ENCODE measurements at places on chromosomes 7 and 10. TPM values are rescaled to one million over a fixed set of nuclear protein-coding genes. Genes with fewer than 3 reads are reported as not detected.
A peak's percentile ranks its signal among the peaks of the same experiment; 100 is the strongest.

GRCh38 chr10:101000127-101000914 is 713 bp downstream of the LZTS2 start:
- peak; percentile 62 for DNase-seq

RNF32 gene
- 0.18 TPM for total RNA-seq

AKR1C3 gene
- total RNA-seq: 0.75 TPM

DNA sequence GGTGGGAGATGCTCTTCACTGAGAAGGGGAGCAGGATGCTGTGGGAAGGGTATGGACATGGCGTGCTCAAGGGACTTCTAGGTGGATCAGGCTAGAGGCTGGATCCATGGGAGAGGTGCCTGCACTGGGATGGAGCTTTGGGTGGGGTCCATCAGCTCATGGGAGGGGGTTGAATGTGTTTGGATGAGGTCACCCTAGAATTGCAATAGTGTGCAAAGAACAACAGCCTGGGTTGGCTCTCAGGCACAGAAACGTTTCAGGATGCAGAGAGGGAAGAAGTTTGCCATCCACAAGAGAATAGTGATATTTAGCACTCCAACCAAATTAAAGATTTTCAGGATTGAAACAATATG is 66.1 kb downstream of the SNX10 start:
- no peak for DNase-seq

DNA sequence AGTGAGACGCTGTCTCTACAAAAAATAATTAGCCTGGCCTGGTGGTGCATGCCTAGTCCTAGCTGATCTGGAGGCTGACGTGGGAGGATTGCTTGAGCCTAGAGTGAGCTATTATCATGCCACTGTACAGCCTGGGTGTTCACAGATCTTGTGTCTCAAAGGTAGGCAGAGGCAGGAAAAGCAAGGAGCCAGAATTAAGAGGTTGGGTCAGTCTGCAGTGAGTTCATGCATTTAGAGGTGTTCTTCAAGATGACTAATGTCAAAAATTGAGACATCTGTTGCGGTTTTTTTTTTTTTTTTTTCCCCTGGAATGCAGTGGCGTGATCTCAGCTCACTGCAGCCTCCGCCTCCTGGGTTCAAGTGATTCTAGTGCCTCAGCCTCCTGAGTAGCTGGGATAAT is 5.4 kb downstream of the PPIA start:
- DNase-seq: no peak

METTL27 gene
- total RNA-seq: 0.91 TPM

CCZ1B gene
- total RNA-seq: 34.1 TPM

OGDHL gene
- not detected for total RNA-seq

DNA sequence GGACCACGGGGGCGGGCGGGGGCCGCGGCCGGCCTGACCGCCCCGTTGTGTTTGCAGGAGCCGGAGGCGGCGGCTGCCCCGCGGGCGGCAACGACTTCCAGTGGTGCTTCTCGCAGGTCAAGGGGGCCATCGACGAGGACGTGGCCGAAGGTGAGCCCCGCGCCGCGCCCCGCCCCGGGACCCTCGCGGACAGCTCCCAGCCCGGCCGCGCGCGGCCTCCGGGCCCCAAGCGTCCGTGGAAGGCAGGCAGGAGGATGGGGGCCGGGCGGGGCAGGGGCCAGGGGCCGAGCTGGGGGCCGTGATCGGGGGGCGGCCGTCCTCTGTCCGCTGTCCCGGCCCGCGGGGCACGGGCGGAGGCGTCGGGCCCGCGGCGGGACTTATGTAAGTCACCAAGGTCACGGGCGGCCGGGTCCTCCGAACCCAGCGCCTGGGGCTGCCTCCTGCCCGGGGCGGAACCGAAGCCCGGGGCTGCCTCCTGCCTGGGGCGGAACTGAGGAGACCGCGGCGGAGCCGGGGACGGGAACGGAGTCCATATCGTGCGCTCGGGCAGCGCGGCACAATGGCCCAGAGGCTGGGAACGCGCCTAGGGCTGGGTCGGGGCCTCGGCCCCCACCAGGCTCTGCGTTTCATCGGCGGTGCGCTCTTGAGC is 497 bp downstream of the PPP2R2D start:
- no peak for DNase-seq

- no peak for DNase-seq
Observed at GRCh38 chr7:133355325-133355708, 102.4 kb downstream of the EXOC4 start.

GRCh38 chr10:7846591-7846990 is 28.3 kb downstream of the TAF3 start:
- DNase-seq: no peak

DNA sequence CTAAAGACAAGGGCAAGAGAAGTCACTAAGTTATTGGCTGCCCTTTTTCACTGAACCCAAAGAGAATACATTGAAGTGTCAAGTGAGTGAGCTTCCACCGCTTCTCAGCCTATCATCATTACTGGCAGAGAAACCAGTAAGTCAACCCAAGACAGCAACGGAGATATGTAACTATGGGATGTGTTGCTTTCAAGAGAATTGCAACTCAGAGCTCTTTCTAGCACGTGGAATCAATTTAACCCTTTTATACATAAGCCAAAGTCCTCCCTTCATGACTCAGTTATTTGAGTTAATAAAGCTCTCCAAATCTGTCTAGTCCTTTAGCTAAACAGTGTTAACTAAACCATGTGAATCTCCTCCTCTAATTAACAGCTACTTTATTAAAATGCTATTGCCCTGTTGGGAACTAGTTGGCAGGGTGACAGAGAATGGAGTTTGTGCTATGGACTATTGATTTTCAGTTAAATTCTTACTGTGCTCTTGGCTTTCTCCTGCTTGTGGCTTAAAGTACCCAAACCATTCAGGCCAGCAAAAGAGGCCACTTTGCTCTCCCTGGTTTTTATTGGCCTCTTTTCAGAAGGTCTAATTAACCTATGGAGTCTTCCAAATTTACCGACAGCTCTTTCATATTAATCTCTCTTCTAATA is 287.7 kb downstream of the NRG3 start:
- DNase-seq: no peak

JCAD gene
- 15.6 TPM for total RNA-seq

VCL gene
- total RNA-seq: 378 TPM

DNA sequence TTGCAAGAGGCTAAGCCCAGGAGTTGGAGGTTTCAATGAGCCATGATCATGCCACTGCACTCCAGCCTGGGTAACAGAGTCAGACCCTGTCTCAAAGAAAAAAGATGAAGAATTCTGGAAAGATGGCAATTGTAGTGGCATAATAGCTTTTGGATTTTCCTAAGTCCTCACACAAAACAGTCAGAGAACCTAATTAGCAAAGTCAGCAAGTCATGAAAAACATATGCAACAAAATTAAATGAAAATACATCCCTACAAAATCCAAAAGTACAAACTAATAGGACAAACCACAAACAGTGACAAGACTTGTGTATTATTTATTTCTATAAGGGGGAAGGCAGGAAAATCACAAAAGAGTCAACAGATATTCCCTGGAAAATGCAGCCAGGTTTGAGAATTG is 362.3 kb upstream of the PLXDC2 start:
- no peak for DNase-seq

PDZD7 gene
- 0.50 TPM for total RNA-seq

RFC2 gene
- 77.1 TPM for total RNA-seq

DNA sequence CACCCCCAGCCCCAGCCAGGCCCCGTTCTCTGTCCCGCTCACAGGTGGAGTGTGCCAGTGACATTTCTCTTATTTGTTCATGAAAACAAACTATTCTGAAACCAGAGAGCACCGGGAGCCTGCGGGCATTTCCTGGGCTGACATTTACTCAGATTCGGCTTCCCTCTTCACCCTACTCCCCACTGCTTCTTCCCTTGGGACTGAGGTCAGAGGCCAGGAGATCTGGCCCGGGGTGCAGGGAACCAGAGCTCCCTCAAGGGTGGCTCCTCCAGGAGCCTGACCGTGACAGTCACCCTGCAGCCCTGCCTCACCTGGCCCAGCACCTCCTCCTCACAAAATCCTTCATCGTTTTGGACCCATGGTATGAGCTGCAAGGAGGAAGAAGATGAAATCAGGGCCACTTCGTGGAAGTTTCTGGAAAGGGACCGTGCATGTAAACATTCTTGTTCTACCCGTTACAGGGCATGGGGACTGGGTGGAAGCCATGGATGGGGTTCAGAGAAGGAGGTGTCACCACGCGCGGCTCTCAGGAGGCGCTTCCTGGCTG is 12.2 kb downstream of the BHLHA15 start:
- DNase-seq: no peak

GRCh38 chr10:102451105-102451969 is at the start of gene C10orf95:
TSS of gene C10orf95 (minus strand) at chr10:102451543. CDS start at chr10:102451093, 450 bp downstream.
- DNase-seq: no peak

CNOT4 gene
- 4.2 TPM for total RNA-seq

RARRES2 gene
- not detected for total RNA-seq

DNA sequence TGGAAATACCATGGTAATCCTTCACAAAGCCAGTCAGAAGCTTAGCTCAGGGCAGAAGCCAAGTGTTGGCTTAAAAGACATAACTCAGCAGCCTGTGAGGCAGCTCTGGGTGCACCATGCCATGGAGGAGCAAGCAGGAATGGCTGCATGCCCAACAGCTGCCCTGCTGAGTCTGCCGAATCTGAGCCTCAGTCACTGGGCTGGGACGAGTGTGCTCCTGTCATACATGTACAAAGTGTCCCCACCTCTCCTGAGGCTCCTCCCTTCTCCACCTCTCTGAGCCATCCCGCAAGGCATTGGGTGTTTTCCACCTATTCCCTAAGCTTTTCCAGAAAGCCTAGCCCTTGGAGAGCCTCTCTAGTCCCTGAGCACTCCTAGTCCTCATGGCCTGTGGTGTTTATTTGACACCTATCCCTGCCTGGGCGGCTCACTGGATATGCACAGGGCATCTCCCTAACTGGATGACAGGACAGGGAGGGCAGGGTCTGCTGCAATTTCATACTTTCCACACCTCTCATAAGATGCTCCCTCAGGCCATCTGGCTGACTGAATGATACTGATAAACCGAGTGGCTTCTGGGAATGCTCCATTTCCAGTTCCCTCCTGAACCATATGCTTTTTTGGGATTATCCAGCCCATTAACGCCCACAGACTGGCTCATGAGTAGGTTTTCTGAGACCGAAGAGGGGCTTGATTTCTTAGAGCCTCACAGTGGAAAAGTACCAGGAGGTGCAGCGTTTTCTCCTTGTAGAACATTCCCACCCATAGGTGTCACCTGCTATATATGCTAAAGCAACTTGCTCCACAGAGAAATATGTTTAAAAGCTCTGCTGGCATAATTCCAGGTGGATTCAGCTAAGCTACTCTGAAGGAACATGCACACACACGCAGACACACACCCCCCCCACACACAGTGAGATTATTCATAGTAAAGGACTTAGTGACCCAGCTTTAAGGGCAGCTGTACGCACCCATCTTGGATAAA is 199.3 kb downstream of the SNX10 start:
- no peak for DNase-seq

DNA sequence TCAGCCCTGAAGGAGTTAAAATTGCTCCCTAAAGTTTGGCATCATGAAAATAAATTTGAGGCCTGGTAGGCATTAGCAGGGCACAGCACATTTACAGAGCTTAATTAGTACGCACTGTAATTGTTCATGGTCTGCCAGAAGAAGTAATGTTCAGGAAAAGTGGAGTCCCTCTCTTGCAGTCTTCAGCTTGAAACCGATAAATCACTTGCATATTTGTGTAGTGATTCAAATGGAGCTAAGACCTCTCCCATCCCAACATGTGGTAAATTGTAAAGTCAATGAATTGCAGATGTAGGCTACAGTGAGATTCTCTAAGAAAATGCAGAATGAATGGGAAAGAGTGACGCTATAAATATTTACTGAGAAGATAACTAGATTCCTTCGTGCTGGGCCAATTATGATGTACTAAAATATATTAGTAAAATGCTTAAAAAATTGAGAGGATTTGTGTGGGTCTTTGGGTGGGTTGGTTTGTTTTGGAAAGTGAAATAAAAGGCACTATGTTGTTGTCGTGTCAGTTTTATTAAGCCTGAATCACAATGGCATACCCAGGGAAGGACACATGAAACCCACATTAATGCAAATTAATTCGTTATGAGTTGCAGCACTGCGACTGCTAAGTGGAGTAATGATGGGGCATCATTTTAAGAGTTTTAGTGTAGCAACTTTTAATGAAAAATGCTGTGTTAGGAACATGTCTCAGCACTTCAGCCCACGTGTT is 8.4 kb downstream of the TCF7L2 start:
- no peak for DNase-seq

TMEM178B gene
- not detected for total RNA-seq

NPTX2 gene
- 138 TPM for total RNA-seq

- DNase-seq: no peak
Observed at GRCh38 chr7:16498122-16498521, 28.5 kb upstream of the LRRC72 start.

RELN gene
- total RNA-seq: not detected

GRCh38 chr7:112023786-112024185 is 182.4 kb downstream of the DOCK4 start:
- no peak for DNase-seq

- peak; percentile 65 for DNase-seq
Observed at GRCh38 chr7:79420464-79420863, 33.0 kb downstream of the MAGI2 start.

GRCh38 chr7:151240536-151240935 is 8.0 kb downstream of the SMARCD3 start:
- no peak for DNase-seq

DNA sequence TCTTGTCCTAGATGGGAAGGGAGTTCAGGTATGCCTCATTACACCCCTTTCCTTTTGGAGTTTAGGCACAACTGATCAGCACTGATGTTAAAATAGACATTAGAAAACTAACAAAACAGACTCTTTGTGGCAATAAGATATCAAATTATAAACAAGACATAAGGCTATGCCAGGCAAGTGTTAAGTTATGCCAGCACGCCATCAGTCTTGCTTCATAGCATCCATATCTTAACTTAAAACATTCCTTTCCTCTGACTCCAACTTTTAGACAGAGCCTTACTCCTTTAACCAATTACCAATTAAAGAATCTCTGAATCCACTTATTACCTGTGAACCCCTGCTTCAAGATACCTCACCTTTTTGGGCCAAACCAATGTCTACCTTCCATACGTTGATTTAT is 126.2 kb upstream of the ETV1 start:
- no peak for DNase-seq

- DNase-seq: no peak
Observed at GRCh38 chr7:78130446-78131215, 332.1 kb downstream of the PHTF2 start.

NHLRC2 gene
- 25.0 TPM for total RNA-seq
